Endodermal cell (in vitro differentiated cells): ENCODE measurements at places on chromosomes 2 and 18. TPM values are rescaled to one million over a fixed set of nuclear protein-coding genes. Genes with fewer than 3 reads are reported as not detected.
A peak's percentile ranks its signal among the peaks of the same experiment; 100 is the strongest.

GRCh38 chr2:99448556-99448955 is 41.3 kb downstream of the REV1 start:
- no peaks in the 10 kb centered on the region for H3K27me3 ChIP-seq
- DNase-seq, result no peak
- peaks cover 36% of the 10 kb centered on the region for H3K36me3 ChIP-seq

GRCh38 chr2:215553946-215554345 is 118.1 kb upstream of the FN1 start:
- H3K27ac ChIP-seq, result no peak overlapping the region
- H3K4me3 ChIP-seq, result no peak overlapping the region

DNA sequence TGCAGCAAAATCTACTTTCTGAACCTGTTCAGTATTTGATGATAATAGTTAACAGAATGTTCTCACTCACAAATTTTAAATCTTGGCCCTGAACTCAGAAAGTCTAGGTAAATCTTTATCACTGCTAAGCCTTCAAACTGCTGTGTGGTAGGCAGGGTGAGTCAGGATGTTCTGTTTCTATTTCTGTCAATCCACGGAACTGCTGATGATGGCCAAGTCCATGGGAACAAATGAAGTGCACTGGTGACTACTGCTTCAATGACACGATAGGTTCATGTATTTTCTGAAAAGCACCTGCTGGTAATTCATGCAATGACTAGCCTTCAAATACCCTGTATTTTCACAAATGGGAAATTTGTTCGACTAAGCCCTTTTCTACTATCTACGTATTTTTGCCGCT is 14.2 kb downstream of the NIFK start:
- H3K4me3 ChIP-seq, result no peak overlapping the region
- no peak for DNase-seq
- no peaks in the 10 kb centered on the region for H3K4me1 ChIP-seq
- H3K27ac ChIP-seq, result no peak overlapping the region
- H3K27me3 ChIP-seq, result no peaks in the 10 kb centered on the region

REEP1 gene
- 1.7 and 2.9 TPM in 2 replicates for total RNA-seq

DNA sequence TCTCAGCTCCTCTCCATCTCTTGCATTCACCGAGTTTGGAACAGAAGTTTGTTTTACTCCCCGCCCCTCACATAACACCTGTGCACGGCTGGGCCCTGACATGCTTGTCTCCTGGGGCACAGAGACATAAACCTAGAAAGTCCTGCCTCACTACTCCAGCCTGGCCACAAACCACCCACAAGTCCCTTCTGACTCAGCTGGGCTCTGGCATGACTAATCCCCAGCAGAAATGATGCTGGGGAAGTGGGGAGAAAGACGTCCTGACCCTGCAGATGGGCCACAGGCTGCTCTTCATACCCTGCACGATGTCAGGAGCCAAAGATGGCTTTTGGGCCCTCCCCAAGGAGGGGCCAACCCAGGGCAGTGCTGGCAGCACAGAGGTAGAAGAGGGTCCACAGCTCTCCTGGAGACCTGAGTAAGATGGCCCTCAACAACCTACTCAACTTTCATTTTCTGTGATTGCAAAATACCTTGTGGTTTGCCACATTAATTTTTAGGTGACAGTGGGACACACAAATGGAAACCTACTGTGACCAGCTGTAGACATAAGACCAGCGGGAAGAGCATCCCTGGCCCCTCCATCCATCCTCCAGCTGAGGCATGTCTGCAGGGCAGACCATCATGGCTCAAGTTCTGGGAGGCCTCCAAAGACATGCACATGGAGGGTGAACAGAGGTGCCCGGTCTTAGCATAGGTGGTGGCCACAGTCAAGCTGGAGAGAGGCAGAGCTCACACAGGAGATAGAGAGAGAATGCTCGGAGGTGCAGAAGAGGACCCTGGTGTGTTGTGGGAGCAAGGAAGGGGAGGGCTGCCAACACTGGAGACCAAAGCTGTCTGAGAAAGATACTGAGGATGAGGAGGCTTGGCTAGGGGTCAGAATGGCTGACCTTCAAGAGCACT is 40.0 kb downstream of the DNMT3A start:
- no peak overlapping the region for H3K27ac ChIP-seq
- H3K4me1 ChIP-seq, result peaks cover 2% of the 10 kb centered on the region
- no peaks in the 10 kb centered on the region for H3K36me3 ChIP-seq
- no peak for DNase-seq
- H3K27me3 ChIP-seq, result no peaks in the 10 kb centered on the region

GRCh38 chr2:230144355-230144754 is 75.4 kb downstream of the SP110 start:
- H3K27me3 ChIP-seq, result no peaks in the 10 kb centered on the region
- H3K27ac ChIP-seq, result no peak overlapping the region
- no peaks in the 10 kb centered on the region for H3K4me1 ChIP-seq

GRCh38 chr2:178271629-178272333 is 77.5 kb downstream of the OSBPL6 start:
- no peak for DNase-seq
- H3K4me3 ChIP-seq, result no peak overlapping the region

GRCh38 chr2:218228366-218229090 is 11.5 kb downstream of the ARPC2 start:
- no peak overlapping the region for H3K27ac ChIP-seq
- peaks cover 4% of the 10 kb centered on the region for H3K4me1 ChIP-seq
- H3K4me3 ChIP-seq, result no peak overlapping the region
- DNase-seq, result no peak
- H3K36me3 ChIP-seq, result peaks cover 94% of the 10 kb centered on the region
- no peaks in the 10 kb centered on the region for H3K27me3 ChIP-seq

LRATD1 gene
- 2.1 to 9.9 TPM (median 2.6 TPM) in 3 replicates for total RNA-seq

ERFE gene
- 1.1 to 1.8 TPM (median 1.6 TPM) in 3 replicates for total RNA-seq

CABYR gene
- total RNA-seq, result 10.0 to 11.8 TPM (median 10.7 TPM) in 3 replicates

- H3K27me3 ChIP-seq, result peaks cover under 1% of the 10 kb centered on the region
- H3K36me3 ChIP-seq, result no peaks in the 10 kb centered on the region
- no peak overlapping the region for H3K27ac ChIP-seq
- peak overlapping the region; percentile 60 for H3K4me3 ChIP-seq
Measured at GRCh38 chr2:235665661-235666212, 171.9 kb downstream of the AGAP1 start.

DNA sequence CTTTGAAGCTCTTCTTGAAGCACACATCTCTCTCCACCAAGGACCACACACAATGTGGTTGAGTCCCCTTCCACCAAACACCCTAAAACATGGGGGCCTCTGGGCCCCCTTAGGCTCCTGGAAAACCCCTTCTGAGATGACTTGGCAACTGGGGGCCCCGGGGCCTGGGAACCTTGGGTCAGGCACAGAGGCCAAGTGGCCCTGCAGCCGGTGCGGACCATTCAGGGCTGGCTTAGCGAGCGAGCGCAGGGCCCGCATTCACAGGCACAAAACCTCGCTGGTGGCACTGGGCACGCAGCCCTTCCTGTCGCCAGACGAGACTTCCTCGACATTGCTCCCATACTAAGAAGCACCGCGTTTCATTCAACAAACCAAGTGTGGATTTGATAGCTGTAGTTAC is 111.2 kb upstream of the ID2 start:
- no peaks in the 10 kb centered on the region for H3K36me3 ChIP-seq
- no peak for DNase-seq
- H3K4me3 ChIP-seq, result no peak overlapping the region
- H3K27me3 ChIP-seq, result no peaks in the 10 kb centered on the region
- no peaks in the 10 kb centered on the region for H3K4me1 ChIP-seq

FOXI3 gene
- total RNA-seq, result 0.16 to 1.4 TPM (median 0.93 TPM) in 3 replicates

- no peaks in the 10 kb centered on the region for H3K36me3 ChIP-seq
- H3K27me3 ChIP-seq, result no peaks in the 10 kb centered on the region
- peaks cover 9% of the 10 kb centered on the region for H3K4me1 ChIP-seq
- peak; percentile 94 for DNase-seq
- H3K27ac ChIP-seq, result peak overlapping the region; percentile 78
Measured at GRCh38 chr2:238864207-238865014, 16.5 kb downstream of the TWIST2 start.

DNA sequence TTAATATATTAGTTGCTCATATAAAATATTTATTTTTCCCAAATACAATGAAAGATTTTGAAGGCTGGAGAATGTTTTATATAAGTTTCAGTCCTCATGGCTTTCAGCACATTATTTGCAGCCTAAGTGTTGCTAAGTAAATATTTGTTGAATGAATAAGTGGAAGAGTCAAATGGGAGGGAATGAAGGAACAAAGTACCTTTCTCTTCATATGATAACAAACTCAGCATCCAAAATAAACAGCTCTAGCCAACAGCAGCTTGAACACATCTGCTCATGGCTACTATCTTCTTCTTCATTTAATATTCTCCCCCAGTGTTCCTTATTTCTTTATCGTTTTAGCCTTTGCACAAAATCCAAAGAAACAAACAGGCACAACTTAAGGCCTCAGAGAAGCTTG is 385.2 kb upstream of the PIK3C3 start:
- H3K27me3 ChIP-seq, result no peaks in the 10 kb centered on the region
- no peaks in the 10 kb centered on the region for H3K4me1 ChIP-seq
- no peak overlapping the region for H3K27ac ChIP-seq
- H3K4me3 ChIP-seq, result no peak overlapping the region
- no peaks in the 10 kb centered on the region for H3K36me3 ChIP-seq

- H3K27me3 ChIP-seq, result no peaks in the 10 kb centered on the region
- no peak for DNase-seq
- no peak overlapping the region for H3K4me3 ChIP-seq
- no peak overlapping the region for H3K27ac ChIP-seq
- no peaks in the 10 kb centered on the region for H3K36me3 ChIP-seq
- H3K4me1 ChIP-seq, result peaks cover 4% of the 10 kb centered on the region
Measured at GRCh38 chr2:31378791-31379501, 35.6 kb downstream of the XDH start.

ZC3H6 gene
- total RNA-seq, result 21.5 to 26.4 TPM (median 24.0 TPM) in 3 replicates

GAL3ST2 gene
- 0.38 and 0.57 TPM in 2 replicates for total RNA-seq

DNA sequence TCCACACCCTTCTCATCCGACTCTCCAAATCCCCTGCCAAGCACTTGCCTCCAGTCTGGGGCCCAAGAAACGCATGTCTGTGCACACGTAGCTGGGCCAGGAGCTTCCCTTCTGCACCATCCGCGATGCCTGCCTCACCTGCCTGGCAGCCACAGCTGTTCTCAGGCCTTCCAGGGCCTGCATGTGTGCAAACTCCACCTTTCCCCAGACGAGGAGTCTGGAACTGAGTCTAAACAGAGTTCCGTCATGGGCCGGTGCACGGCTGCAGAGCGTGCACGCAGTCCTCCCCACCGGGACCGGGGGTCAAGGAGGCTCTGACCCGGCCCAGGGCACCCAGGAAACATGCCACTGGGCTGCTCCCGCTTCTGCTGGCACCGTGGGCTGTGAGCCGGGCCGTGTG is 66.8 kb upstream of the SALL3 start:
- peak; percentile 37 for DNase-seq
- H3K36me3 ChIP-seq, result no peaks in the 10 kb centered on the region
- H3K4me1 ChIP-seq, result no peaks in the 10 kb centered on the region
- no peaks in the 10 kb centered on the region for H3K27me3 ChIP-seq

GRCh38 chr2:101823347-101823791 is 125.9 kb downstream of the MAP4K4 start:
- DNase-seq, result peak; percentile 88
- H3K4me1 ChIP-seq, result peaks cover 2% of the 10 kb centered on the region
- H3K4me3 ChIP-seq, result no peak overlapping the region
- no peak overlapping the region for H3K27ac ChIP-seq

DNA sequence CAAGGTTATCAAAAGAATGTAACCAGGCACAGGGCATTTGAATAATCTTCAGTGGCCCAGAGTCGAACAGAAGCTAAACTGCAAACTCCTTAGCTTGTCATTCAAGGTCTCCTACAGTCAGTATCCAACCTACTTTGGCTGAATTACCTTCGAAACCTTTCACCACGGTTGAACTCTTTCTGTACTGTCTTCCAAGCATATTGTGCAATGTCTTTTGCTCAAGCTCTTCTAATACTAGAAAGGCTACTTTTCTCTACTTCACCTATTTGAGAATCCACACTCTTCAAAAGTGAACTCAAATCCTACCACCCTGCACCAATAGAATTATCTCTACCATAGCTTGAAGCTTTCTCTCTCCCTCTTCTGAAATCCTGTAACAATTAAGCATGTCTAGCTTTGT is 142.9 kb downstream of the NR4A2 start:
- H3K36me3 ChIP-seq, result no peaks in the 10 kb centered on the region
- H3K27me3 ChIP-seq, result no peaks in the 10 kb centered on the region
- H3K4me3 ChIP-seq, result no peak overlapping the region
- peaks cover 5% of the 10 kb centered on the region for H3K4me1 ChIP-seq
- no peak overlapping the region for H3K27ac ChIP-seq

- peaks cover 4% of the 10 kb centered on the region for H3K4me1 ChIP-seq
- no peaks in the 10 kb centered on the region for H3K36me3 ChIP-seq
- H3K27ac ChIP-seq, result no peak overlapping the region
- DNase-seq, result no peak
- H3K27me3 ChIP-seq, result no peaks in the 10 kb centered on the region
Measured at GRCh38 chr2:100009743-100010142, 132.6 kb downstream of the AFF3 start.

DNA sequence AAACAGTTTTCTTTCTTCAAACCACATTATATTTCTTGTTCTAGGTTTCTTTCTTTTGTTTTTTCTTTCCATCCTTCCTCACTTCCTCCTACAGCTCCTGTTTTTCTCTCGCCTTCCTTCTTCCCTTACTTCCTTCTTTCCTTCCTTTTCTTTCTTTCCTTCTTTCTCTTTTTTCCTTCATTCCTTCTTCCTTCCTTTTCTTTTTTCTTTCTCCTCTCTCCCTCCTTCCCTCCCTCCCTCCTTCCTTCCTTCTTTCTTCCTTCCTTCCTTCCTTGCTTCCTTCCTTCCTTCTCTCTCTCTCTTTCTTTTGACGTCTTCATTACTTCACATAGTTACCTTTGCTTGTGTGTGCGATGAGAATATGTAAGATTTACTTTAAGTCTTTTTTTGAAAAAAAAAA is 470.0 kb upstream of the FSIP2 start:
- H3K27me3 ChIP-seq, result no peaks in the 10 kb centered on the region
- DNase-seq, result no peak
- no peaks in the 10 kb centered on the region for H3K36me3 ChIP-seq
- no peak overlapping the region for H3K4me3 ChIP-seq
- no peaks in the 10 kb centered on the region for H3K4me1 ChIP-seq

HOXD8 gene
- total RNA-seq, result 0.31 TPM in 1 of 3 replicates, not detected in the others

GRCh38 chr2:205280596-205281236 is 401.6 kb upstream of the NRP2 start:
- peaks cover 6% of the 10 kb centered on the region for H3K4me1 ChIP-seq
- H3K27ac ChIP-seq, result no peak overlapping the region
- no peak overlapping the region for H3K4me3 ChIP-seq
- no peaks in the 10 kb centered on the region for H3K27me3 ChIP-seq

MAIP1 gene
- total RNA-seq, result 20.9 to 24.0 TPM (median 23.7 TPM) in 3 replicates
